ENCODE measurements at places on chromosomes 3 and 15.

DNA sequence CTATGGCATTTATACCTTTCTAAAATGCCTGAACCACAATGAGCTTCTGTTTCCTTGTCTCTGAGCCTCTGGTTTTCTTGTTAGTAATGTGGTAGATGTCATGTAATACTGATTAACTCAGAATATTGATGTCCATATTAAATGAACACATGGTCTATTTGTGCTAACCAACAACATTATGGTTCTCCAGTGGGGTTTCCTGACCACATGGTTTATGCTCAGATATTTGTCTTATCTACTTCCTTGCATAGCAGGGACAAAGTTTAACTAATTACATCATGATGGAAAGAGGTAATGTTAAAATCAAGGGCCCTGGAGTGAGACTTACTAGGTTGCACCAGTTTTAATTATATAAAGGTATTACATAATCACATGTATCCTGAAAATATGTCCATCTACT lies 62.6 kb upstream of the SCN10A start:
- no peak for DNase-seq

- no peak for DNase-seq
Observed at GRCh38 chr15:50302581-50302980, 37.1 kb upstream of the HDC start.

- no peak for DNase-seq
Observed at GRCh38 chr3:27311400-27311799, 57.8 kb downstream of the NEK10 start.

- no peak for DNase-seq
Observed at GRCh38 chr15:29669823-29670222, 152.4 kb downstream of the TJP1 start.

DNA sequence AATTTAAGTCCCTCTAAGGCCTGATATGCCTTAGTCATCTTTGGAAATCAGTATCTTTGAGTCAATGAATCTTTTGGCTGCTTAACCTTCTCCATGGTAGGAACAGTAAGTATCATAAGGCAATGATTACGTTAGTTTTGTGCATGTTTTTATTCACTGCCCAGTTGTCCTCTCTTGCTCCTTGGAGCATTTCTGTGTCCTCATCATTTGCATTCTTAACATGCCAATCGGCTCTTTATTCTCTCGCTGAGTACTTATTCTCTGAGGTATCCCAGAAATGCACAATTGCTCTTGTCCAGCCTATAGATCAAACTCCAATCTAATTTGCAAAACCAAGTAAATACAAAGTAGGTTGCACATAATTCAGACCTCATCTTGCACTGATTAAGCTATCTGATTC lies 405.0 kb upstream of the IL12A start:
- DNase-seq, result no peak

DNA sequence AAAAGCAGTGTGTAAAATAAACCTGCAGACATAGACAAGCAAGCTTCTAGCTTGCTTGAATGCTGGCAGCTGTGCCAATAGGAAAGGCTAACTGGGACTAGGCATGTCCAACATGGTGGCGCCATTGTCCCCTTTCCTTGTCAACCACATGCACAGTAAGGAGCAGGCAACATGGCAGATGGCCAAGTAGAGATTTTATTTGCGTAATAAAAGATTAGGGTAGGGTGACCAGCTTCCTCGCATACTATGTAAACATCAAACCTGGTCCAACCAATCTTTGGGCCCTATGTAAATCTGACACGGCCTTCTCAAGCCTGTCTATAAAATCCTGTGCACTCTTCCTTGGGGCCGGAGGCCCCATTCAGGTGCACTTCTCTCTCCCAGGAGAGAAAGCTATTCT lies 575.4 kb upstream of the GOLIM4 start:
- no peak for DNase-seq

DNA sequence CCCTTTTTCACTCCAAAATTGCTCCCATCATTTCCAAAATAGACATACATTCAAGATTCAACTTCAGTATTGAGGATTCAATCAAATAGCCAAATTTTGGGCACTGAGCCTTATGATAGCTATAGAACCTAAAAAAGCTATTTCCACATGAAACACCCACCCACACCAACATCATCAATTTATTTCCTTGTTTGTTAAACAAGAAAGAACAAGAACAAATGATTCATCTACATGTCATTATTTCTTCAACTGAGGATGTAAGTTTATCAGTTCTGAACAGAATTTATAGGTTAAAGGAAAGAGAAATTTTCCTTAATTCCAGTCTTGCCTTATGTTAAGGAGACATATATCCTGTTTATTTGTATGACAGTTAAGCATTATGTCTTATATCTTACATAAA lies 32.2 kb downstream of the DPPA2 start:
- DNase-seq, result no peak

DNA sequence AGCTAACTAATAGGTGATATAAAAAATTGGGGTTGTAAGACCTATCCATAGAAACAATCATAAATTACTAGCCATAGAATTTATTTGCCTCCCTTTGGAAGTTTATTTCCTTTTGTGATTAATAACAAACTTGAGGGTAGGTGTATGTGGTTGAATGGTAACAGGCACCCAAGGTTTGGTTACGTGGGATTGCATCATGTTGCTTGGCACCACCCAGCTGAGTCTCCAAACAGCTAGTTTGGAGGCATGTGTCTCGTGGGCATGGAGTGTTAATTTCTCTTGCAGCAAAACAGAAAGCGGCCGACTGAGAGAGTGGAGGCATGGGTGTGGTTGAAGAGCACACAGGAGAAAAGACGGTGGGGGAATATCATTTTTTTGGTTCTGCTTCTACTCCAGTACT lies 441.4 kb downstream of the CNTN4 start:
- no peak for DNase-seq

GRCh38 chr3:135513106-135514059 lies 452.1 kb upstream of the PPP2R3A start:
- no peak for DNase-seq

DNA sequence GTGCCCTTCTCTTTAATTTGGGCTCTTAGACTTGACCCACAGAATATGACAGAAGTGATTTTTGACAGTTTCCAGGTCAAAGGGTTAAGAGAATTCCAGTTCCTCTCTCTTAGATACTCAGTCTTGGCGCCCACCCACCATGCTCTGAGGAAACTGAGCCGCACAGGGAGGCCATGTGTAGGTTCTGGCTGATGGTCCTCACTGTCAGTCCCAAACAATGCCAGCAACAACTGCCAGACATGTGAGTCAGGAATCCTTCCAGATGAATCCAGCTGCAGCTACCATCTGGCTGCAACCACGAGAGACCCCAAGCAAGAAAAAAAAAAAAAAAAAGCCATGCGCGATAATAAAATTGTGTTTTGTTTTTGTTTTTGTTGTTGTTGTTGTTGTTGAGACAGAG lies 326.6 kb downstream of the MAGI1 start:
- no peak for DNase-seq

GRCh38 chr3:15783361-15783969 lies 14.3 kb downstream of the ANKRD28 start:
- DNase-seq, result no peak

GRCh38 chr3:157023226-157023625 lies 136.7 kb downstream of the CCNL1 start:
- DNase-seq, result no peak

- peak; percentile 82 for DNase-seq
Observed at GRCh38 chr3:100334488-100335351, at the start of gene NIT2. TSS of gene NIT2 (plus strand) at chr3:100334757. CDS start at chr3:100334792, 35 bp downstream.

DNA sequence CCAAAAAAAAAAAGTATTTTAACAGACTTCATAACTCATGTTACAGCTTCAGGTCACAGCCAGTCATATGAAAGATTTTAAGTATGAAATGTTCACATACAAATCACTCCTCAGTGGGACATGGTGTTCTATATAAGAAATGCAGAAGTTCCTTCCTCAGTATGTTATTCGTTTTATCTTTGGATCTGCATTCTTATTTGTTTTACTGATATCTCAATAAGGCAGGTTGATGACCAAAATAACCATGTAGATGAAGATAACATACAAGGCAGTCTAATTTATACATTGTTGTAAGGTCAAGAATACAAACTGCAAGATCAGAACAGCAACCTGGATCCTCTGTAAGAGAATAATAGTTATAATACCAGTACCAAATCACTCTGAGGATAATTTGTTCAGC lies 75.6 kb downstream of the CHAC1 start:
- DNase-seq, result no peak
